ENCODE measurements at places on chromosomes 6 and 20.

DNA sequence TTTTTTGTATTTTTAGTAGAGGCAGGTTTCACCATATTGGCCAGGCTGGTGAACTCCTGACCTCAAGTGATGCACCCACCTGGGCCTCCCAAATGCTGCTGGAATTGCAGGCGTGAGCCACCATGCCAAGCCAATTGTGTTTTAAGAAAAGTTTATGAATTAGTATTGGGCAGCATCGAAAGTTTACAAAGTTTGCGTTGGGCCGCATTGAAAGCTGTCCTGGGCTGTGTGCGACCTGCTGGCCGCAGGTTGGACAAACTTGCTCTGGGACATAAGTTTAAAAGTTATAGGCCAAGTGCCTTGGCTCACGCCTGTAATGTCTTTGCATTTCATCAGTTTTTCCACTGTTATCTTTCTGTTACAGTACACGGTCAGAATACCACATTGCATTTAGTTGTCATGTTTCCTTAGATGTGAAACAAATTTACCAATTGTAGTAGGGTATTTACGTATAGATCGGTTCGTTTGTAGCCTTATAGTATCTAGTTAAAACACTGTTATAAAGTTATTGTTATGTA lies 39.5 kb downstream of the ASXL1 start:
- DNase-seq = no peak

DNA sequence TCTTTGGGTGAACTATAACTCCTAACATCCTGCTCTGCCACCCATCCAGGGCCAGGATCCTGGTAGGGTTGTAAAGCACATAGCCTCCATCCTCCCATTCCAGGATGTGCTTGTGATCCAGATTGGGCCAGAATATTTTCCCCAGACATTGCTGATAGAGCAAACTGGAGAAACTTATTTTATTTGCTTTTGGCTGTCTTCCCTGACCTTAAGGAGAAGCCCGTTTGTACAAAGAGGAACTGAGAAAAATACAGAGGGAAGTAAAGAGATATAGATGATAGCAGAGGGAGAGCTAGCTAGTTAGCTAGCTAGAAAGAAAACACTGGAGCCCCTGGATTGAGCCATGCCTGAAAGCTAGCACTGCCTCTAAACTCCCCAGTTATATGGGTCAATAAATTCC lies 9.0 kb upstream of the HDAC2 start:
- DNase-seq = no peak

DNA sequence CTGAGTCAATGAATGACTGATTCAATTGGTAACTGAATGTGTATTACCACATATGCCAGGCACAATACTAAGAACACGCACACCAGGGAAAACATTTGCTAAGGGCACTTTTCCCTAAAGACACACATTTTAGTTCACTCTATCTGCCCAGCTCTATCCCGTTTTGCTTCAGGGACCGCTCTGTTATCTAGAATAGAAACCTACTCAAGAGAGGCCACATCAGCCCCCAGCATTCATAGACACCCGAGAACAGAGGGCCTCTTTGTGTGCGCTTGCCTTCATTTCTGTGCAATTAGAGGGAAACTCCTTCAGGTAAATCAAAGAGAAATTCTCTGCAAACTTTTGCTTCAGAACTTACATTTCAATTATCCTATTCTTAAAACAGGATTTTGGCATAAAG lies 50.3 kb downstream of the DZANK1 start:
- no peak for DNase-seq

DNA sequence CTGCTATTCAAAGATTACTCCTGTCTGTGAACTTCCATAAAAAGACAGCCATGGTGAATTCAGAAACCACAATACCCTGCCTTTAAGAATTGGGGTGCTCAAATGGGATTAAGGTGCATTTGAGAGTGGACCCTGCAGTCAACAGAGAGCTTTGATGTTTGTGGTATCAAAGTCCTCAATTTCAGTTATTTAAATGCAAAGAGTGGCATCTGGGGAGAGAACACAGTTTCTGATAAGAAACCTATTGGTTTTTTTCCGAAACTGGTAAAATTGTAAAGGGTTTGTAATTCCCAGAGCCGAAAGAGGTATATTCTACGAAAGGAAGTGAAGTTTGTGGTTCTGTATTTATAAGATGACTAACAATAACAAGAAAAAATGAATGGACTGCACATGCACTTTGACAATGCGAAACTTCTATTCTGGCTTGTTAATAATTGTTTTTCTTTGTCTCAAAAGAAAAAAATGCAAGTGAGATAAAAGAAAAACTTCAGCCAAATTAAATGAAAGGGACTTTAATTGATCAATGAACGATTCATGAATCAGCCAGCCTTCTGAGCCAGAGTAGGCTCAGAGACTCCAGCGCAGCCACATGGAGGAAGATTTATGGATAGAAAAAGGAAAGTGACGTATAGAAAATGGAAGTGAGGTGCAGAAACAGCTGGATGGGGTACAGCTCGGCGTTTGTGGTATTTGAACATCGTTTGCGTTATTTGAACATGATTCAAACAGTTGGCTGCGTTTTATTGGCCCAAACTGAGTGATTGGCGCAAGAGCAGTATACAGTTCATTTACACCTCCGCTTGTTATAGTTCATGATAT lies 70.5 kb upstream of the DUSP22 start:
- DNase-seq = no peak
